ENCODE measurements at places on chromosomes 1 and 21. TPM values are rescaled to one million over a fixed set of nuclear protein-coding genes. Genes with fewer than 3 reads are reported as not detected.

Gene B3GALT5
- 0.25 TPM for total RNA-seq

GRCh38 chr1:221992427-221992826 lies 250.5 kb upstream of the DUSP10 start:
- DNase-seq = no peak

DNA sequence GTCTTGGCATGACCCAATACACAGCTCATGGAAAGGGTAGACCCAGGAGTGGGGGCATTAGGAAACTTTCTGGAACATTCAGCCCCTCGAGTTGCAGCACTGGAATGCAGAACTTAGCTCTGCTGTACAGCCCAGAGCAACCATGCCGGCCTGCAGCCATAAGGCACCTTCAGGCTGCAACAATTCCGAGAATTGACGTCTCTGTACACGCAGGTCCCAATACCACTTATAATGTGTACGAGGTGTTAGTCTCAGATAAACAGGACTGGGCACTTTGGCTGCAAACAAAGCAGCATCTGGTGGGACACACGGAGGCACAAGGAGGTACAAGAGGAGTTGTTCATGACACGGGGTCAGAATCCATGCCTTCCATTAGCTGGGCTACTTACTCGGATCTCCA lies 7.9 kb downstream of the CBR1 start:
- DNase-seq = no peak

- no peak for DNase-seq
Measured at GRCh38 chr1:173714441-173714758, 381 bp upstream of the KLHL20 start.

DNA sequence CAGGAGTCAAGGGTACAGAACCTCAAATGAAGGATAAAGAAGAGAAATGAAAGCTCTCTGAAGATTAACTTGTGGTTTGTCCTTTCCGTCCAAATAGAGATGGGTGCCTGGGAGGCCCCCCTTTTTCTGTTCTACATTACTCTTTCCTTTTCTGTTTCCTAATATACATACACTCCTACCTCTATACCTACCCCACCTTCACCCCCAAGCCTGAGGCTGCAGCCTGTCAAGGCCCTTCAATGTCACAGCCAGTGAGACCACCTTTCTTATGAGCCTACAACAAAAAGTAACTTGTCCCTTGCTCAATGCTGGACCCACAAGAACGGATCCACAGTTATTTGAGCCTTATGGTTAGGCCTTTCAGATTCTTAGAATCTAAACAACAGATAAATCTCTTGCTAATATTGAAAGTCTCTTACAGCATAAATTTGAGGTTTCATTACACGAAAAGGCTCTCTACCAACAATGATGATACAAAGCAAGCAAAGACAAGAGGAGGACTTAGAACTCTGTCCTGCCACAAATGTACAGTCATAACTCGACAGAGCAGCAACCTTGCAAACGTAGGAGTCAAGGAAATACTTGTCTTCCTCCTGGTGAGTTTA lies 4.1 kb upstream of the TRAF3IP3 start:
- DNase-seq = no peak

Gene C1orf105
- total RNA-seq = not detected

- no peak for DNase-seq
Measured at GRCh38 chr1:243345205-243345604, 89.4 kb downstream of the SDCCAG8 start.

GRCh38 chr1:226827458-226827857 lies 43.0 kb upstream of the PSEN2 start:
- DNase-seq = no peak

Gene CD1D
- total RNA-seq = 0.25 TPM

GRCh38 chr21:41133874-41134522 lies 34.0 kb upstream of the BACE2 start:
- DNase-seq = no peak

DNA sequence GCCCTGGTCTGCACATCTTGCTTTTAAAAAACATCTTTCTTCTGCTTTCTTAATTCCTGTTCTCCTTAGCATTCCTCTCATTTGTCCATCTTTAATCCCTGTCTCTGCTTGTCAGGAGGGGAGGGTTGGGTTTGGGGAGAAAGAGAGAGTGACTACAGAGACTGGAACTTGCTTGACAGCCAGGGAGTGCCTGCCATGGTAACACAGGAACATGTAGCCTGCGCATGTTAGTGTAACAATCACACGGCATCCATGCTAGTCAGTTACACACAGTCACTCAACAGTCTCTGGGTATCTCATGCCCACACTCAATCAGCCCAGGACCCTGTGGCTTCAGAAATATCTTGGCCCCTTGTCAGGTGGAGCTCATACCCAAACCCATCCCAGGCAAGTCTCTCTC lies 818 bp upstream of the TFAP2E start:
- no peak for DNase-seq

DNA sequence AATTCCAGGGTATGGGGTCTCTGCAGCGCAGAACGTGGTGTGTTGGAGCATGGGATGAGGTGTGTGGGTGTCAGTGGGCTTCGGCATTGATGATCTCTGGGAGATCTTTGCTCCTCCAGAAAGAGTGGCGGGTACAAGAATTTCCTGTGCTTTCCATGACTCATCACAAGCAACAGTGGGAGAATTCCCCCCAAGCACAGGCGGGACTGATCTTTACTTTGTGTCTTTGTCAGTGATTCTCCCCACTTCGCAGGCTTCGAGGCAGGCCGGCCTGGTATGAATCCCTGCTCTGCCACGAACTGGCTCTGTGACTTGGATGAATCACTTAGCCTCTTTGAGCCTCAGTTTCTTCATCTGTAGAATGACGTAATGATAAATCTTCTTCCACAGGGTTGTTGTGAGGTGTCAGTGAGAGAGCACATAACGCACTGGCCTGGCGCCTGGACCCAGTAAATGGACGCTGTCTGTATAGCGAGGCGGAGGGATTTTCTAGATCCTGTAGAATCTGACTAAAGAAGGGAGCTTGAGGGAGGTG lies 2.0 kb downstream of the OPRD1 start:
- no peak for DNase-seq

GRCh38 chr1:206834711-206835110 lies 30.7 kb upstream of the IL20 start:
- DNase-seq = no peak

GRCh38 chr1:168498159-168498631 lies 45.6 kb downstream of the XCL2 start:
- no peak for DNase-seq

Gene AMPD1
- not detected for total RNA-seq

Gene FAM43B
- total RNA-seq = not detected

Gene INTS3
- total RNA-seq = 56.7 TPM

Gene TNFRSF8
- not detected for total RNA-seq

GRCh38 chr1:243315893-243316292 lies 60.1 kb downstream of the SDCCAG8 start:
- no peak for DNase-seq

Gene CYP2J2
- total RNA-seq = not detected

Gene TMEM51
- total RNA-seq = 3.2 TPM

Gene LYPLAL1
- 17.4 TPM for total RNA-seq

DNA sequence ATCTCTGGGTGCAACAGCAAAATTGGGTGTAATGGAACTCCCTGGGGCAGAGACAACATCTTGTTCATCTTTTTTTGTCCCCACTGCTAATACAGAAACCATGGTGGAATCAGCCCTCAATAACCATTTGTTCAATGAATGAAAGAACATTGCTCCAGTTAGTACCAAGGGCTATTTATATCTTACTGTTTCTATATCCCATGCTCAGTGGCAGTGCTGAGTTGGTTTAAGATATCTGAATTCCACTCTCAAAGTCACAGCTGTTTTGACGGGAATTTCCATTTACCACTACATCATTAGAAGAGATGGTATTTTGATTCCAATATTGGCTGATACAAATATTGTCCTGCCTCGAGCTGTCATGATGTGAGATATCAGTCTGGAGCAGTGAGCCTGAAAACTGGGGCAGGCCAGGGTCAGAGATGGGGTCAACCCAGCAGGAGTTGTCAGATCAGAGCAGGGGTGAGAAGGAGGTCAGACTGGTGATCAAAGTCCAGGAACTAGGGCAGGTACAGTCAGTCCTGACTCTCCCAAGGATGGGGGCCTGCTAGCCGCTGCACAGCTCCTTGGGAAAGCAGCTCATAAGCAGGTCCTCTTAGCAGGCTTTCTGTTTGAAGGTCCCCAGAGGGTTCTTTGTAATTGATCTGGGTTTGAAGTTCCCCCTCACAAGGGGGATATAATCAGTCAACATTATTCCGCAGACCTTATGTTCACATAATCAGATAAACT lies 5.8 kb upstream of the PHC2 start:
- no peak for DNase-seq

Gene LCE3D
- not detected for total RNA-seq

DNA sequence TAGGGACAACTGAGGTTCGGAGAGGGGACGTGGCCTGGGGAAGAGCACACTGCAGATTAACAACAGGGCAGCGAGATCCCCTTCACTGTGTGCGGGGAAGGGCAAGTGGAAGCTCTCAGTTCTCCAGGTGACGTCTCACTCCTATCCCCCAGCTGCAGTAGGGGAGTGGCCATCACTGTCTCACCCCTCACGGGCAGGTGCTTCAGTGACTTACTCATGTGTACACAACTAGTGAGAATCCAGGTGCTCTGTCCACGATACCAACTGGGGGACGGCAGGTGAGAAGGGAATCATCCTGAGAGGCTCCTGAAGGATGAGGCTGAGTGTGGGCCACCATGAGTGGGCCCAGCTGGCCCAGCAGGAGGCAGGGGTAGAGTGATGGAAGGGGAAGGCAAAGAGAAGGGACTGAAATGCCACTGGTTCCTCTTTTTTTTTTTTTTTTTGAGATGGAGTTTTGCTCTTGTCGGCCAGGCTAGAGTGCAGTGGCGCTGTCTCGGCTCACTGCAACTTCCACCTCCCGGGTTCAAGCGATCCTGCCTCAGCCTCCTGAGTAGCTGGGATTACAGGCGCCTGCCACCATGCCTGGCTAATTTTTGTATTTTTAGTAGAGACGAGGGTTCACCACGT lies 25.9 kb downstream of the RHBG start:
- DNase-seq = no peak

Gene NIT1
- total RNA-seq = 40.2 TPM

DNA sequence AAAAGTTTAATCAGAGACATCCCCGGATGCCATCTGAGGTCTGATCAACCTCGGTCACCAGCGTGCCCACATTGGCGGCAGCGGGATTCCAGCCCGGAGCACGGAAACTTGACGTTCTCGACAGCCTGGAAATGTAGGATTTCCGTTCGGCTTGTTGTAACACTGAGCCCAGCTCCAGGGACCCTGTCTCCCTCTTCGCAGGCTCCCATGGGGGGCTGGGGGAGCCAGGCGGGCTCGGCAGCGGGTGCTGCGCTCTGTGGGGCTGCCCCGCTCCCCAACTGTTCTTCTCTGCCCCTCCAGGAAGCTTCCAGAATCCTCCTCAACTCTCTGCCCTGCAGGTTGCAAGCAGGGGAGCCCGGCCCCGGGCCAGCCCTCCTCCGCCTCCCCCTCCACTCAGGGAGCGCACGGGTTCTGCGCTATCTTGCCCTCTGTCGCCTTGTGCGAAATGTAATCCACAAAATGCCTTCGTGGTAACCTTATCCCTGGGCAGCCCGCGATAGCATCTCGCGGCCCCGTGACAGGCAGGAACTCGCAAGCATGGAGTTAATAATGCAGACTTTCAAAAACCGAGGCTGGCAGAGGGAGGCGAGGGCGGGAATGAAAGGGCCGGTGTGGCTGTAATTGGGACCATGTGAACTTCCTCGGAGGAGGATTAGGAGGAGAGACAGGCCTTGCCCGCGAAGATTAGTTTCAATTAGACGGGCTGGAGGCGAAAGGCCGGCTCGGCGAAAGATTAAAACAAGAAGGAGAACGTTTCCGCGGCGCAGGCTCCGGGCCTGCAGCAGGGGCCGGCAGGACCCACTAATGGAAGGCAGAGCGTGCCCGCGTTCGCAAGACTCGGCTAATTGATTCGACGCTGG lies 53.9 kb upstream of the TTC34 start:
- no peak for DNase-seq

DNA sequence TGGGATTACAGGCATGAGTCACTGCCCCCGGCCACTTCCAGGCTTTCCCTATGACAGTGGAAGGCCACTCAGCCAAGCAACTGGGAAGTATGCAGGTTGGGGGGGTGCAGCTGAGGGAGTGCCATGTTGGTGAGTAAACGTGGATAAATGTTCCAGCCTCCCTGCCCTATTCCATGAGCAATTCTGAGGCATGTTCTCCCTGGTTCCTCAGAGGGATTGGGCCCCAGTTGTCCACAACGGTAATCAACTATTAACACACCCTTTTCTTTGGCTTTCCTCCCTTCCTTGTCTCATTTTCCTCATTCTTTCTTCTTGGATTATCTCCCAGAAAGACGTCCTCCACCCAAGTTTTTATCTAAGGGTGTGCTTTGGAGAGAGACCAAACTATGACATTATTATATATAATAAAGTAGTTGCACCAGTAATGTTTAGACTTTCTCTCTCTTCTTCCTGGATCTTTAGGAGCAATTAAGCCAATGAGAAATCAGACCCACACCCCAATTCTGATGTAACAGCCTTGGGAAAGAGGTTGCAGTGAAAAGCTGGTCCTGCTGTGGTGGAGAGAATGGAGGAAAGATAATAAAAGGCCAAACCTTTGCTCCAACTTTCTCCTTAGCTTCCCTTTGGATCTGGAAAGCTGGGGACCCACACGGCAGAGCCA lies 6.8 kb upstream of the SLAMF9 start:
- no peak for DNase-seq

GRCh38 chr1:59305188-59305587 lies 8.3 kb downstream of the FGGY start:
- DNase-seq = no peak

Gene C1orf185
- total RNA-seq = not detected

DNA sequence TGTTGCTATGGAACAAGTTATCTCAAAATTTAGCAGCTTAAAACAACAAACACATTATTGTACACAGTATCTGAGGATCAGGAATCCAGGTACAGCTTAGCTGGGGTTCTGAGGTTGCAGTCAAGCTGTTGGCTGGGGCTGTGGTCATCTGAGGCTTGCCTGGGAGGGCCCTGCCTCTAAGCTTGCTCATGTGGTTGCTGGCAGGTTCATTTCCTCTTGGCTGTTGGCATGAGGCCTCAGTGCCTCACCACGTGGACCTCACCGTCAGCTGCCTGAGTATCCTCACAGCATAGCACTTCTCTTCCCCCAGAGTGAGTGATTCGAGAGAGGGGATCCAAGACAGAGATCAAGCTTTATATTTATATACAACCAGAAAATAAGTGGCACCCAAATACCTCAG lies 18.6 kb downstream of the NTPCR start:
- DNase-seq = no peak

- DNase-seq = peak; percentile 85
Measured at GRCh38 chr1:62962901-62963776, 179.2 kb downstream of the ATG4C start.

GRCh38 chr1:197173571-197174507 lies 27.4 kb upstream of the ASPM start:
- DNase-seq = no peak

Gene FCGR1A
- not detected for total RNA-seq

Gene SYTL1
- 3.2 TPM for total RNA-seq

Data from glutamatergic neuron (in vitro differentiated cells).